ENCODE measurements at places on chromosomes 12 and 14. TPM values are rescaled to one million over a fixed set of nuclear protein-coding genes. Genes with fewer than 3 reads are reported as not detected.

DNA sequence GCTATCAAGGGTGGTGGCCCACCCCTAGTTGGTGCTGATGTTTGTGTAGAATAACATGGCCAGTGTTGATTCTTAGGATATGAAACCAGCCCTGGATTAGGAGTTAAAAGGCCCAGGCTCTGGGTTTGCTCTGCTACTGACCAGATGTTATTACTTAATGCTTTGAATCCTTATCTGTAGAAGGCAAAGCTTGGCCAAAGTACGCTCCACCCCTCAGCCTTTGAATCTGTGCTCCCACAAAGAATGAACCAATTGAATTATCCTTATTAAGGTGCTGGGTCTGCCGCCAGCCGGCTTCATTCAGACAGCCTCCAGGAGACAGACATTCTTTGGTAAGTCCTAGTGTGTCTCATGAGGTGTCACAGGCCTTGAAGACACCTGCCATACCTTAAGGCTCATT lies 41.8 kb downstream of the AKAP3 start:
- H3K27ac ChIP-seq, result no peak overlapping the region
- no peaks in the 10 kb centered on the region for H3K36me3 ChIP-seq
- no peaks in the 10 kb centered on the region for H3K4me1 ChIP-seq
- no peaks in the 10 kb centered on the region for H3K27me3 ChIP-seq
- DNase-seq, result no peak
- H3K4me3 ChIP-seq, result no peak overlapping the region

GRCh38 chr12:107649661-107650061 lies 35.9 kb upstream of the PWP1 start:
- no peak overlapping the region for H3K27ac ChIP-seq
- H3K27me3 ChIP-seq, result no peaks in the 10 kb centered on the region
- DNase-seq, result no peak
- no peaks in the 10 kb centered on the region for H3K36me3 ChIP-seq
- H3K4me1 ChIP-seq, result no peaks in the 10 kb centered on the region
- H3K4me3 ChIP-seq, result no peak overlapping the region

DNA sequence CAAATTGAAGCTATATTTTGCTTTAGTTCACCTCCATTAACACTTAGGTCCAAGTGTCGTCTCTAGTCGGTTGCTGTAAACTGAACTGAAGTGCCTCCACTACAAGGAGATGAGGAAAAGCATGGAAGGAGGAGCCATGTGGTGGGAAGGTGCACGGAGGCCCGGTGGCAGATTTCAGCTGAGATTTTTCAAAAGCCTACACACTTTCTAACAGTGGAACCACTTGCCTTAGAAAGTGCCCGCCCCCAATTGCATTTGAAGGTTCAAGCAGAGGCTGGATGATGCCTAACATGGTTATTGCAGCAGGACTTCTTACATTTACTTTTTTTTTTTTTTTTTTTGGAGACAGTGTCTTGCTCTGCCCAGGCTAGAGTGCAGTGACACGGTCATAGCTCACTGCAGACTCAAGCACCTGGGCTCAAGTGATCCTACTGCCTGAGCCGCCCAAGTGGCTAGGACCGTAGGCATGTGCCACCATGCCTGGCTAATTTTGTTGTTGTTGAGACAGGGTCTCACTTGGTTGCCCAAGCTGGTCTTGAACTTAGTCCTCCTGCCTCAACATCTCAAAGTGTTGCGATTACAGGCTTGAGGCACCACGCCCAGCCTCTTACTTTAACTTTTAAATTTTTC lies 27.6 kb downstream of the EML1 start:
- no peaks in the 10 kb centered on the region for H3K4me1 ChIP-seq
- no peak for DNase-seq
- H3K36me3 ChIP-seq, result no peaks in the 10 kb centered on the region
- no peak overlapping the region for H3K27ac ChIP-seq
- no peaks in the 10 kb centered on the region for H3K27me3 ChIP-seq

DNA sequence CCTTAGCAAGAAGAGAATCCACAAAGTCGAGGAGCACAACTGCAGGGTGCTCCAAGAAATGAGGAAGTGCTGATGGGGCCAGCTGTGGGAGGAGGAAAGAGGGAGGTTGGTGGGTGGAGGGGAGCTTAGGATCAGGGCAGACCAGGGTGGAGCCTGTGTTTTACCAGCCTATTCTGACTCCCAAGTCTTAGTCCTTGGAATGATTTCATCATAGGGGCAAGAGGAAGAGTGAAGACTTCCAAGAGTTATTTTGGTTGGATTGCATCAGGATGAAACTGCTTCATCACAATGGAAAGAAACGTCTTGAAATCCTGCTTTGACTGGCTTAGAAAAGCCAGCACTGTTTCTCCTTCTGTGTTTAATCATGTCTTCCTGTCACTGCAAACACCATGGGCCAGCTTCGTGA lies 194.0 kb downstream of the DPF3 start:
- no peak overlapping the region for H3K27ac ChIP-seq
- no peaks in the 10 kb centered on the region for H3K27me3 ChIP-seq
- DNase-seq, result no peak
- H3K4me3 ChIP-seq, result no peak overlapping the region
- no peaks in the 10 kb centered on the region for H3K36me3 ChIP-seq

DNA sequence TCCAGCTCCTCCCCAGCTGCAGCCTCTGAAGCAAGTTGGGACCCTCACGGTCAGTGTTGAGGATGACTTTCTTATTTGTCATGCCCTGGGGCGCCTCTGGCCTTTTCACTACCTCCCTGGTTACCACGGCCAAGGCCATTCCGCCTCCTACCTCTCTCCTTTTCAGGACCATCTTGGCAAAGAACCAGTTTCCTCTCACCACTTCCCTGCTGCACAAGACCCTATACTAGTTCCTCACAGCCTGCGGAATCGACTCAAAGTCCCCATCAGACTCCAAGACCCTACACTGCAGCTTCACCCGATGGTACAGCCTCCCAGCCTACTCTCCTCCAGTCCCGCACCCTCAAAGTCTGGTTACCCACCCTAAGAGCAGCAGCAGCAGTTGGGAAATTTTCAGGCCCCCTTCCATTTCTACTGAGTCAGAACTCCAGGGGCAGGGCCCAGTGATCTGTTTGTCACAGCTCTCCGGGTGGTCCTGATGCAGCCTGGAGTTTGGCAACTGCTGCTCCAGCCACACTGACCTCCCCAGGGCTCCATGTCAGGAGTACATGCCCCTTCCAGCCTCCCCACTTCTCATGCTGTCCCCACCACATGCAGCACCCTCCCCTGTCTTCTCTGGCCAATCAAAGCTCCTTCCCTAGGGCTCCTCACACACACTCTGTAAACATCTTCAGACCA lies 5.4 kb downstream of the VWF start:
- H3K4me1 ChIP-seq, result no peaks in the 10 kb centered on the region
- H3K27me3 ChIP-seq, result no peaks in the 10 kb centered on the region
- DNase-seq, result no peak

DNA sequence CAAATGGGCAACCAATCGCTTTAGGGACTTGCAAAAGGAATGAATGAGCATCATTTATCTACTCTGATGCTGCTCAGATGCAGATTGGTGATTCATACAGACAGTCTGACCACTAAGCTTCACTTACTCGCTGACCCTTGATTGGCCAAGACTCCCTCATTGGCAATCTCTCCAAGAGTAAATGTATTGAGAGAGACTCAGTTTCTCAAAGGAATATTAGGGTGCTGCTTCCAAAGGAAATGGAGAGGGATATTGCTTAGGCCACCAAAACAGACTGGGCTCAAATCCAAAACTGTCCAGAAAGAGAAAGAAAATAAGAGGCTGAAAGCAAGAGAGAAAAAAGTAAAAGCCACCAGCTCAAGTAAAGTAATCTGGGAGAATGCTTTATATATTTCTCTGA lies 785.2 kb downstream of the GALC start:
- H3K4me3 ChIP-seq, result no peak overlapping the region
- no peak for DNase-seq
- no peaks in the 10 kb centered on the region for H3K27me3 ChIP-seq
- H3K36me3 ChIP-seq, result no peaks in the 10 kb centered on the region
- H3K27ac ChIP-seq, result no peak overlapping the region

DNA sequence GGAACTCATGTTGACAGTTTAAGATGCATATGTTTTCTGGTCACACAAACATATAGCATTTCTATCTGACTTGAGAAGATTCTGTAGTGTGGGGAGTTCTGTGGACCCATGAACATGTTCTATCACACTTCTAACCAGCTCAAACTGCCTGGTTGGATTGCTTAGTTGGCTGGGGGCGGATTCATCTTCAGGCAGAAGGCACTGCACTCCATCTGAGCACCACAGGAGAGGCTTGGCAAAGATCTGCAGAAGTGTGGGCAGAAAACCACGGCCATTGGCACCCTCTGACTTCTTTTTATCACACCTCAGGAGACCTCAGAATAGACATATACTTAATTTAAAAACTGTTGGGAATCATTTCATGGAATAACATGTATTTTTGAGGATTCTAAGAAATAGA lies 68.5 kb downstream of the LIN7A start:
- no peaks in the 10 kb centered on the region for H3K4me1 ChIP-seq
- H3K27ac ChIP-seq, result no peak overlapping the region
- no peaks in the 10 kb centered on the region for H3K27me3 ChIP-seq

GRCh38 chr12:53069621-53070410 lies 9.4 kb downstream of the SPRYD3 start:
- no peak overlapping the region for H3K4me3 ChIP-seq
- H3K27ac ChIP-seq, result peak overlapping the region; percentile 40
- H3K27me3 ChIP-seq, result no peaks in the 10 kb centered on the region
- peaks cover 50% of the 10 kb centered on the region for H3K4me1 ChIP-seq
- peak; percentile 45 for DNase-seq

- no peaks in the 10 kb centered on the region for H3K27me3 ChIP-seq
- H3K4me3 ChIP-seq, result no peak overlapping the region
Observed at GRCh38 chr14:99544991-99545390, 59.0 kb downstream of the CCDC85C start.

GRCh38 chr12:118558941-118559340 lies 182.6 kb downstream of the SUDS3 start:
- no peaks in the 10 kb centered on the region for H3K4me1 ChIP-seq
- H3K27ac ChIP-seq, result no peak overlapping the region
- DNase-seq, result no peak
- no peaks in the 10 kb centered on the region for H3K27me3 ChIP-seq
- H3K36me3 ChIP-seq, result no peaks in the 10 kb centered on the region

GRCh38 chr12:1328391-1328790 lies 266.0 kb downstream of the FBXL14 start:
- H3K36me3 ChIP-seq, result no peaks in the 10 kb centered on the region
- no peak overlapping the region for H3K4me3 ChIP-seq
- no peak for DNase-seq
- H3K4me1 ChIP-seq, result no peaks in the 10 kb centered on the region
- no peaks in the 10 kb centered on the region for H3K27me3 ChIP-seq

GRCh38 chr12:13173012-13173932 lies 23.3 kb upstream of the EMP1 start:
- no peak overlapping the region for H3K27ac ChIP-seq
- no peaks in the 10 kb centered on the region for H3K4me1 ChIP-seq
- no peak overlapping the region for H3K4me3 ChIP-seq
- H3K36me3 ChIP-seq, result no peaks in the 10 kb centered on the region
- DNase-seq, result peak; percentile 61

GRCh38 chr14:94143239-94143638 lies 13.8 kb upstream of the IFI27L2 start:
- H3K27me3 ChIP-seq, result no peaks in the 10 kb centered on the region
- H3K4me1 ChIP-seq, result no peaks in the 10 kb centered on the region
- H3K4me3 ChIP-seq, result no peak overlapping the region
- H3K27ac ChIP-seq, result no peak overlapping the region

DNA sequence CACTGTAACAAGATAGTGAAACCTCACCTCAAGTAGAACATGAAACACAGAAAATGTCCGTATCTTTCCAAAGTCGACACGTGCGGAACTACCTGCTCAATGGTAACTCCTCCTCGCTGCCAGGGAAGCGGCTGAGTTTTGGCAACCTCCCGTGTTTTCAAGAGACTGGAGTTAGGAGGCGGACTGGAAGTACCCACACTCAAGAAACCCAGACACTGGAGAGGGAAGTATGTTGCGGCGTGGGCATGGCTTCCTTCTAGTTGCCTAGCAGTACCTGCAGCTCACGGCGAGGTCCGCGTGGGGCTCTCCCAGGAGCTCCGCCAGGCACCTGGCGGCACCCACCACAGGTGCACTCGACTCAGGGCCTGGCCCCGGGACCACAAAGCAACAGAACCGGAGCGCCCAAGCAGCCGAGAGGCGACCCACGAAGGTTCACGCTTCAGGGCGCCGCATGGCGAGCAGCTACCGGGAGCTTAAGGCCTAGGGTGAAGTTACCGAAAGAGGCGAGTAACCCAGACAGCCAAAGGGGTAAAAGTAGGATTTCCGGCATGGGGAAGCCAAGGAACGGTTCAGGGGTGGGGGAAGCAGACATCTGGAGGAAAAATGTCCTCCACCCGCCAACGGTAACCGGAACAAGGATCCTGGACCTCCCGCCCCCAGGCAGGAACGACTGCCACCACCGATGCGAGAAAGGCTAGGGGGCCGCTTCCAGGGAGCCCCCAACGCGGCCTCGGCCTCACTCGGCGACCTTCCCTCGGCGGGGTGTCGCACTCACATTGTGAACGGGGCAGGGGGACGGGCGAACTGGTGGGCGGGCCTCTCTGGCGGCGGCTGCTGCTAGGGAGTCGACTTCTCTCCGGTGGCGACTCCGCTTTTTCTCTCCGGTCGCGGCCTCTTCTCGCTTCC lies 608 bp downstream of the PTGES3 start:
- no peaks in the 10 kb centered on the region for H3K27me3 ChIP-seq
- no peaks in the 10 kb centered on the region for H3K36me3 ChIP-seq
- DNase-seq, result peak; percentile 77
- H3K4me1 ChIP-seq, result peaks cover 10% of the 10 kb centered on the region
- peak overlapping the region; percentile 89 for H3K4me3 ChIP-seq

GRCh38 chr12:30887226-30887625 lies 39.3 kb upstream of the TSPAN11 start:
- no peak overlapping the region for H3K27ac ChIP-seq
- no peaks in the 10 kb centered on the region for H3K36me3 ChIP-seq
- H3K27me3 ChIP-seq, result no peaks in the 10 kb centered on the region
- no peak overlapping the region for H3K4me3 ChIP-seq

The SLC22A17 gene
- total RNA-seq, result 5.6 TPM

The AGAP2 gene
- total RNA-seq, result 2.5 TPM

The MYL6 gene
- 1,872 TPM for total RNA-seq

The ZNF740 gene
- 25.8 TPM for total RNA-seq

The POTEG gene
- total RNA-seq, result not detected

The FAM186B gene
- not detected for total RNA-seq

The SRRM4 gene
- not detected for total RNA-seq

The TGM1 gene
- 6.0 TPM for total RNA-seq

The RHOJ gene
- total RNA-seq, result 4.2 TPM

Measured in Peyer's patch (tissue), 4 donors.